Amygdala (tissue), 56 donors: ENCODE measurements at places on chromosomes 5 and 9.

- no peak for DNase-seq
Observed at GRCh38 chr5:31208043-31208442, 14.6 kb downstream of the CDH6 start.

DNA sequence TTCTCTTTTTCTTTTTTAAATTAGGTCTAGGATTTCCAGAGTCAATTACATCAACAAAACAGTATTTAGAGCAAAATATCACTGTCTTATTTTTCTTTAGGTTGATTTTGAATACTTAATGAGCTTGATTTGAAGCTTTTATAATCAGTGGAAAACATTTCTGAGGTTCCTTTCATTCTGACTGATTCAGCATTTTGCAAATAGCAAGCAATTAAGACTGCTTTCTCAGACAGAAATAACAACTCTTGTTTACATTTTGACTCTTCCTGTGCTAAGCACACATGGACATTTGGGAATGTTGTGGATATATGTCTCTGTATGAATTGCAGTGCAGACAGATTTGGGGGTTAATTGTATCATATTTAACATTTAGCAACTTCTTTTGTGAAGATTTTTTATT is 22.2 kb upstream of the MCCC2 start:
- DNase-seq: no peak

DNA sequence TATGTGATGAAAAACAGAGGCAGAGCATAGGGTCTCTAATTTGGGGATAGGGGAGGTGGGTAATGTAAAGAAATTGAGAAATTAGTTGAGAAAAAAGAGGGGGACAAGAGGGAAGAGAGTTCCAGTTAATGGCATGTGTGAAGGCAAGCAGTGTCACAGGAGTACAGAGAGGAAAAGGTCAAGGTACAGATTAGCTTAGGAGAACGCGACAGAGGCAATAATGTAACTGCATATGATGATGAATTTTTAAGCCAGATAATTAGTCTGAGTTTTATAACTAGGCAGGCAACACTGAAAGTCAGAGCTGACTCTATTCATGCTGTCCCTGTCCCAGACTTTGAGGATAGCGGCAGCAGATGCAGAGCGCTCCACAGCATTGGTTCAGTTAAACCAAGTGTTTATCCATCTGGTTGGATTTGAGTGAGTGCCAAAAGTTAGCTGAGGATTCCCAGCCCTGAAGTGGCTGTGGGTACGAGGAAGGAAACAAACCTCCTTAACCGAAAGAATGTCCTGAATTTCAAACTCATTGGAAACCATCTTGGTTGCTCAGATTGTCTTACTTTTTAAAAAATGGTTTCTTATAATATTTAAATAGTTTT is 315.2 kb downstream of the ARHGAP26 start:
- no peak for DNase-seq

DNA sequence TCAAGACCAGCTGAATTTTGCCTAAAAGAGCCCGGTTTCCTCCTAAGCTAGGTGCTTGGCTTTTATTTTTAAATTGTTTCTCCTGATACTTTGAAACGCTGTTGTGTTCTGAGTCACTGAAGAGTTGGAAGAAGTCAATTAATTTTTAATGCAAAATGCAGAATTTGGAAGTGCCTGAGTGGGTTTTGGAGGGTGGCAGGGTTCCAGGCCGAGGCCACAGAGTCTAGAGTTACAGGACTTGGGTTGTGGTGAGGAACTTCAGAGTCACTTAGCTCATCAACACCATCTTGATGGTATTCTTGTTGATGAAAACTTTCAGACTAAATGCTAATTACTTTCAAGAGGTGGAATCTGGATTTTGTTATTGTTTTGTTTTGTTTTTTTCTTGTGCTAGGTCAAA is 130.6 kb downstream of the PDZD2 start:
- DNase-seq: no peak

DNA sequence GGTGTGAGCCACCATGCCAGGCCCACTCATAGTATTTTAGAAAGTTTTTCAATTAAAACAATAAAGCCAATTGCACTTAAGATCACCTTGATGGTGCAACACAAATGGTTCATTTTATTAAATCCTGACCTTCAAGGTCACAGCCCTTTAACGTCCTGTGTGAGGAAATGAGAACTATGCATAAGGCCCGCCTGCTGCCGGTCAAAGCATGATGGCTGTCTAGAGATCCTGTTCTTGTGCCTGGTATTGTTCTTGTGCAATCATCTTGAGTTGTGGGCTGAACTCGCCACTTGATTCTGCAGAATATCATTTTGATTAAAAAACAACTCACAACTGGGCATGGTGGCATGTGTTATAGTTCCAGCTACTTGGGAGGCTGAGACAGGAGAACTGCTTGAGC is 43.6 kb upstream of the FBXW11 start:
- DNase-seq: no peak

- DNase-seq: no peak
Observed at GRCh38 chr9:81473708-81474107, 215.6 kb downstream of the TLE1 start.

GRCh38 chr5:16864631-16865131 is 71.4 kb downstream of the MYO10 start:
- no peak for DNase-seq

DNA sequence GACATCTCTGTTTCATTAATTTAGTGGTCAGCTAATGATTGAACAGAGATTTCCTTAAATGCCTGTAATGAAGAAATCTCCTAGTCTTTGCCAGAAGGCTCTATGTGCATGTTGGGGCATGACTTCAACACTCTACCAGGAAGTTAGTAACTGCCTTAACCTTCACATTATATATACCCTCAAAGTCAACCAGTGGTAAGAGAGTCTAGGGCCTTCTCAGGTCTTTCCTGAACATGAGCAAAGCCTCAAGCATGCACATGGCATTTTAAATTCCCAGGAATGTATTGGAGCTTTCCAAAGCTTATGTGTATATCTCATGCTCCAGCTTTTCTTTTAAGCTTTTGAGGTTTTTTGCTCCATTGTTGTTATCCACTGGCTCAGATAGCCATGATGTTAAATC is 388.3 kb downstream of the ARRDC3 start:
- DNase-seq: no peak

DNA sequence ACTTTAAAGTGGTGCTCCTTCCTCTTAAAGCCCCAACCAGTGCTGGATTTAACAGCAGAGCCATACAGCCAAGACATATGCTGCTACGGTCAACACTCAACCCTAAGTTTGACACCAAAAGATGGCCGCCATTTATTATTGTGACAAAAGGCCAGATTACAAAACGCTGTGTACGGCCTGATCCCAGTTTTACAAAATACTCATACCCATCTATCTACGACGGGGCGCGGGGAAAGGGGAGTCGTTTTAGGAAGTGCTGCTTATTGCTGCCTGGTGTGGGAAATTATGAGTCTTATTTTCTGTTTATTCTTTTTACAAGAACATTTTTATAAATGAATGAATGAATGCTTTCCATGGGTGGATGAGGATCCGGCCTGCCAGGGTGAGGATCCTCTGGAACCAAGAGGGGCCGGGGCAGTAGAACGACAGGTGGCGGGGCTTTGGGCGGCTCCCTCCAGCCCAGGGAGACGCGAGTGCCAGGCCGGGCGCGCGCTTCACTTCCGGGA is 457 bp upstream of the IDNK start:
- DNase-seq: no peak

GRCh38 chr9:121694600-121694999 is 43.2 kb downstream of the DAB2IP start:
- DNase-seq: no peak

- DNase-seq: no peak
Observed at GRCh38 chr5:163595932-163596607, 90.7 kb downstream of the MAT2B start.

DNA sequence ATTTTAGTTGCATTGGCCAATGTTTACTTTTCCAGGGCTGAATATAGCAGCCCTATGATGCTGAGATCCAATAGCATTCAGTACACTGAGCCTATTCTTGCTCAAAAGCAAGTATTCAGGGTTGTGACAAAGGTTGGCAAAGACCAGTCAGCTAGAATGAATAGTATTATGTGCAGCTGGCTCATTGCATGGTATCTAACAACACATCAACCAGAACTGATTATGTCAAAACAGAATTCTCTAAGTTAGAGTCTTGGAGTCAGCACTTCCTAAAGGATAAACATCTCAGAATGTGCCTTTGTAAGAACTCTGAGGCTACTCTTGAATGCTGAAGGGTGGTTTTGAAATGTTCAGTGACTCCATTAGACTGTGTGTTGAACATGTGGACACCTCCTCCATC is 774.5 kb upstream of the RGMB start:
- peak; percentile 67 for DNase-seq

GRCh38 chr5:76504901-76505564 is 101.9 kb downstream of the IQGAP2 start:
- DNase-seq: no peak

GRCh38 chr5:7422316-7423106 is 26.6 kb downstream of the ADCY2 start:
- no peak for DNase-seq

- DNase-seq: no peak
Observed at GRCh38 chr5:102153003-102153759, 142.9 kb downstream of the SLCO4C1 start.

- DNase-seq: no peak
Observed at GRCh38 chr9:84230355-84231145, 110.0 kb downstream of the SLC28A3 start.

- peak; percentile 92 for DNase-seq
Observed at GRCh38 chr5:132003170-132003744, 8.2 kb downstream of the ACSL6 start.

GRCh38 chr9:38284039-38284575 is 108.4 kb upstream of the ALDH1B1 start:
- DNase-seq: no peak

- no peak for DNase-seq
Observed at GRCh38 chr5:17302604-17303003, 85.2 kb downstream of the BASP1 start.

- DNase-seq: no peak
Observed at GRCh38 chr9:120324996-120325642, 254.8 kb downstream of the CDK5RAP2 start.

DNA sequence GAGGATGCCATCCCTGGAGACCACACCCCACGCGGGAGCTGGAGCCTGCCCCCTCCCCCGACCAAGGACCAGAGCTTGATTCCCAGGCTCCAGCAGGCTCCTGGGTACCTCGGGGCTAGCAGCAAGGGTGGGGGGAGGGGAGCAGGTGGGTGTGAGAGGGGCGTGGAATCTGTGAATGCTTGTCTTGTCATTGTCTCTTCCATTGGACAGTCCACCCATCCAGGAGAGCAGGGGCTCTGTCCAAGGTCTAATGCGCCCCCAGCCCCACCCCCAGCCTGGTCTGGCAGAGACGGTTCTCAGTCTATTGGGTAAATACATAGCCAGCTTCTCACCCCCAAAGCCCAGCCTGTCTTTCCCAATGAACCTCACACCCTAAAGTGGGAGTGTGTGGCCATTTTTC is 22.8 kb downstream of the URM1 start:
- DNase-seq: no peak
